ENCODE measurements at places on chromosomes 3 and 15.

GRCh38 chr3:24155276-24155675 lies 210.2 kb downstream of the NR1D2 start:
- no peak for DNase-seq

GRCh38 chr3:59438492-59438891 lies 388.7 kb upstream of the CFAP20DC start:
- no peak for DNase-seq

- DNase-seq, result no peak
These were observed 19.7 kb downstream of the KCNAB1 start for GRCh38 chr3:156140001-156140595.

- no peak for DNase-seq
These were observed 72.7 kb upstream of the AKAP13 start for GRCh38 chr15:85307687-85308045.

DNA sequence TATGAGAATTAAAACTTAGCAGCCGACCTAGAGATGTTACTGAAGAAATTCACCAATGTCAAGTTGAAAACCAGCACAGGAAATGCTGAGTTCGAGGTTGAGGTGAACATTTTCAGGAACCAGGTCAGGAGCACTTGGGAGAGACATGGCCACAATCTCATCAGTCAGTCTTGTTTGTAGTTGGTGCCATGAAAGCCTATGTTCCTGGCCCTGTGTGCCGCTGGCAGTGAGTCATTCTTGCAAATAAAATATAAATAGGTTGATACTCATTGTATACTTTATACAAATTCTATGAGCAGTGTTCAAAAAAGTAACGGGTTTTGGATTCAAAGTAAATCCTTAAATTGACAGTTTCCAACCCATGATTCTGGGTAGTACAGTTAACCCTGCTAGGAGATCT lies 1.5 kb upstream of the FSIP1 start:
- DNase-seq, result no peak

DNA sequence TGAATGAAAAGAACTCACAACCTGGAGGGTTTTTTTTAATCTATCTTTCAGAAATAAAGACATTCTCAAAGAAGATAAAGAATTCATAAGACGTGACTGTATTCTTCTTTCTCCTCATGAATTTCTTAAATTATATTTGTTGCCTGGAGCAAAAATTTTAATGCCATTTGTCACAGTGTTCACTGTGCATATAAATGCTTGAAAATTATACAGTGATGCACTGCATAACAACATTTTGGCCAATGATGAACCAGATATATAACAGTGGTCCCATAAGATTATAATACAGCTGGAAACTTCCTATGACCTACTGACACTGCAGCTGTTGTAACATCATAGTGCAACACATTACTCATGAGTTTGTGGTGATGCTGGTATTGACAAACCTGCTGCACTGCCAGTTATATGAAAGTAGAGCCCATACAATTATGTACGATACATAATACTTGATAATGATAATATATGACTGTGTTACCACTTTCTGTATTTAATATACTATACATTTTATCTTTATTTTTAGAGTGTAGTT lies 67.3 kb downstream of the P2RY1 start:
- no peak for DNase-seq

DNA sequence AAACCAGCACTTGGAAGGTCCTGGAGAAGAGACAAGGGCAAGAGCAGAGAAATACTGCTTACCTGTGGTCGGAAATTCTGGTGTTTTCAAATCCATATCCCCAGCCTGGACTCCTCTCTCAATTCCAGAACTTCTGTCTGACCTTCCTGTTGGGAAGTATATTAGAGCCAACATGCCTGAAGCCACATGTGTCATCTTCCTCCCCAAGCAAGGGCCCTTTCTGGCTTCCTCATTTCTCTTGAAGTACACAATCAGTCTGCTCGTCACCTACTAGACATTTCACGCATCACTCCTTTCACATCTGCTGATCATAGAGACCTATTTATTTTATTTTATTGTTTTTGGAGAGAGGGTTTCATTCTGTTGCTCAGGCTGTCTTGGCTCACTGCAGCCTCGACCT lies 8.4 kb downstream of the PARP14 start:
- DNase-seq, result no peak

- DNase-seq, result no peak
These were observed 54.4 kb downstream of the ATP8B4 start for GRCh38 chr15:50064673-50065072.

- no peak for DNase-seq
These were observed 41.8 kb downstream of the FILIP1L start for GRCh38 chr3:100072326-100073048.

DNA sequence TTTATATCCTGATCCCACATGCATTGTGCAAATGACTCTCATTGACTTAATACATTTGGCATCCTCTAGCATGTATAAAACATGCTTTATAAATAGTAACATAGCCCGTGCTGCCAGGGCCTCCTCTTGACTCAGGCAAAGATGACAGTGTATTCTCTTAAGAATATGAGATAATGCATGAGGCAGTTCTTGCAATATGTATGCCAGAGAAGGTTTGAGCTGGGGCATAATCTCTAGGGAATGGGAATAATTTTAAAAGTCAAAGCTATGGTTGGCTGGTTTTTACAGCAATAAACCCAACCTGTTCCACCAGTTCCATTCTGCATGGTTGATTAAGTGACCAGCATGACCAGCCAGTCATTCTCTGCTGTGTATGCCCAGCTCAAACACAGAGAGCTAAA lies 179.0 kb upstream of the PFN2 start:
- DNase-seq, result no peak

- no peak for DNase-seq
These were observed 29.9 kb upstream of the SFMBT1 start for GRCh38 chr3:53075743-53076140.

DNA sequence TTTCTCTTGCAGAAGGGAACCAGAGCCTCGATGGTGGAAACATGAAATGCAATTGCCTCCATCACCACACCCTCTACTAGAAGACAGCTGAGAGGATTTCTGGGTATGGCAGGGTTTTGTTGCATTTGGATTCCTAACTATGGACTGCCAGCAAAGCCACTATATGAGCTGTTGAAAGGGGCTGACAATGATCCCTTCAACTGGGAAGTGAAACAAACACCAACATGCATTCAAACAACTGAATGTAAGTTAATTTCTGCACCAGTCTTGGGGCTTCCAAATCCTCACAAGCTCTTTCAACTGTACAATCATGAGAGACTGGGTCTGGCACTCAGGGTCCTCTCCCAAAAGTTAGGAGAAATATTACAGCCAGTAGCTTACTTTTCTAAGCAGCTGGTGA lies 116.7 kb upstream of the PLCL2 start:
- DNase-seq, result no peak

Measured in 8988T (cell line).